ENCODE measurements at places on chromosomes 1 and 21.

DNA sequence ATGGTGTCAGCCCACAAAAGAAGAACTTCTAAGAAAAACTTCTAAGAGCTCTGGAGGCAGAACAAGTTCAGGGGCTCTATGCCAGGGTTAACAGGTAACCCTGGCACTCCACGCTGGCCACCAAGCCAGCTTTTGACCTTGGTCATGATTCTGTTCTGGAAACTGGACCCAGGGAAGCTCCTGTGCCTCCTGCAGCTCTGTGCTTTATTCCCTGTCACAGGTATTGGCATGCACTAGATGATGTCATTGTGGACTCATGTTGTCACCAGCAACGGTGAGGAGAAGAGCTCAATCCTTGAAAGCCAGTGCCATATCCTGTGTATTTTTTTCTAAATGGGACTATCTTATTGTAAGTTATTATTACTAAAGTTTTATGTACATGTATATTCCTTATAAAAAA, 56.7 kb upstream of the GCLM start:
- DNase-seq, result no peak

GRCh38 chr1:41364442-41365319, 3.4 kb downstream of the FOXO6 start:
- DNase-seq, result no peak

DNA sequence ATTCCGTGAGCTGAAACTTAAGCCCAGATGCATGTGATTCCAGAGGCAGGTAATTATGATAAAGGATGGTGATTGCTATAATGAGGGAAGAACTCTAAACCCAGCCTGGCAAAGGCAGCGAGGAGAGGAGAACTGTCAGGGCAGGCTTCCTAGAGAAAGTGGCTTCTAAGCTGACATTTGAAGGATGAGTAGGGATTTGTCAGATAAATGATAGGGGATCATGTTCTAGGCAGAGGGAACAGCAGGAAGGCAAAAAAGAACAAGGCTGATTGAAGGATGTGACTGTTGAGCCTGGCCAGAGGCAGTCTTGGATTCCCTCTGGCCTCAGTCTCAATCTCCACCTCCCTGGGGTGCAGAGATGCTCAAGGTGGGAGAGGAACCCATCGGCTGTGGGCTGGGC, 146.4 kb upstream of the POU3F1 start:
- no peak for DNase-seq

DNA sequence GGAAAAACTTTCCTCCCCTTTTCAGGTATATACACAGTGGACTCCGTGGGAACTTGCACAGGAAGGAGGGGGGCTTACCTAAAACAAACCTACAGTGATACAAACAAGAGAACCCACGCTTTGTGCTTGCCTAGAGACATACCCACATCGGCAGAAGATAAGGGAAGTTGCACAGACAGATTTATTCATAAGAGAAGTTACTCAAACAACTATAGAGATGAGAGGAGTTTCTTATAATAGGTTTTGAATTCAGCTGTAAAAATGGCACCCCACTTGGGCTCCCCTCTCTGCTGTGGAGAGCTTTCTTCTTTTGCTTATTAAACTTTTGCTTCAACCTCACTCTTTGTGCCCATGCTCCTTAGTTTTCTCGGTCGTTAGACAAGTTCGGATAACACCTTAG, 1.8 kb upstream of the DUSP12 start:
- no peak for DNase-seq

DNA sequence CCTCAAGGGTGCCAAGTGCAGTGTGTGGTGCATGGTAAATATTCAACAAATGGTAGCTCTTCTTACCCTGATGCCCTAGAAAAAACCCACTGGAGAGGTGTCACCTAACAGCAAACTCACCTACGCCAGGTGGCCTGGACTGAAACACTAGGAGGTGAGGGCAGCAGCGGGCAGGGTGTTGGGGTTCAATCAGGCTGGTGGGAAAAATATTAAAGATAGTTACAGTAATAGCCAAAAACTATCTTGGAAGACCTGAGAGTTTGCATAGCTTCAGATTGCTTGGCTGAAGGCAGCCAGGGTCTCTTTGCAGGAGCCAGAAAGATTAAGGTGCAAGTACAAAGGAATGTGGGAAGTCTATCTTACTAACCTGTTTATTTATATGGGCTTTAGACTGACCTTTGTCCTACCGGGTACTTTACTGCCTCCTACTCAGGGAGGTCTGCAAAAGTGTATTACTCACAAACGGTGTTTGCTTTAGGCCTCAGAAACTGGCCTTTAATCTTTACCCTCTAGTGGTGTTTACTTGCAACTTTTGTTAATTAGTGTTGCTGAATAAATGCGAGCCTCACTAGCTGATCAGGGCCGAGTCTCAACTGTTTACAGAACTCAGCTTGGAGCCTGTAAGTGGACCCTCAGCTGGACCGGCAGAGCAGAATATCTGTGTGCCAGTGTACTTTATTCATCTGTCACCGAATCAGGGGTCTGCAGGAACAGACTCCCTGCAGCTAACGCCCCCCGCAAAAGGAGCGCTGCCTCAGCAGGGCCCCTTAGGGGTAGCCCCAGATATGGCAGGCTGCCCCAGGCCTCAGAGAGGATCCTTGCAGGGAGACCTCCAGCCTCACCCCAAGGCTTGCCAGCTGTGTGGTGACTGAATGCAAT, 63.9 kb downstream of the SYF2 start:
- no peak for DNase-seq

GRCh38 chr1:232599178-232600041, 30.5 kb downstream of the SIPA1L2 start:
- DNase-seq, result no peak

DNA sequence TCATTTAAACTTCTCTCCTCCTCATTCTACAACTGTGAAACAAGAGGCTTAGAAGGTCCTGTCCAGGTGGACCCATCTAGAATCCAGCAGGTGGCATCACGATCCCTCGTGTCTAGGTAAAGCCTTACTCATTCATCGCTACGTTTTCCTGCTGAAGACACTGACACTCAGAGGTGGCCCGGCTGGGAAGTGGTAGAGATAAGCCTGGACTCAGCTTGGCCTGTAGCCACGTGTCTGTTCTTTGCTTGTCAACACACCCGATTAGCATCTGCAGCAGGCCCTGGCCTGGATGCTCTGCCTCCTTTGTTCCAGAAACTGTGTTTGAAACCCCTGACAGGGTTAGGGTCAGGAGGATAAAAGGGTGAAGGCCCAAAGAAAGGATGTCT, 43.4 kb downstream of the PARP1 start:
- DNase-seq, result no peak

GRCh38 chr1:89298461-89298860, 25.8 kb upstream of the GBP5 start:
- DNase-seq, result no peak

GRCh38 chr1:8873001-8873400, 5.5 kb downstream of the ENO1 start:
- DNase-seq, result no peak

DNA sequence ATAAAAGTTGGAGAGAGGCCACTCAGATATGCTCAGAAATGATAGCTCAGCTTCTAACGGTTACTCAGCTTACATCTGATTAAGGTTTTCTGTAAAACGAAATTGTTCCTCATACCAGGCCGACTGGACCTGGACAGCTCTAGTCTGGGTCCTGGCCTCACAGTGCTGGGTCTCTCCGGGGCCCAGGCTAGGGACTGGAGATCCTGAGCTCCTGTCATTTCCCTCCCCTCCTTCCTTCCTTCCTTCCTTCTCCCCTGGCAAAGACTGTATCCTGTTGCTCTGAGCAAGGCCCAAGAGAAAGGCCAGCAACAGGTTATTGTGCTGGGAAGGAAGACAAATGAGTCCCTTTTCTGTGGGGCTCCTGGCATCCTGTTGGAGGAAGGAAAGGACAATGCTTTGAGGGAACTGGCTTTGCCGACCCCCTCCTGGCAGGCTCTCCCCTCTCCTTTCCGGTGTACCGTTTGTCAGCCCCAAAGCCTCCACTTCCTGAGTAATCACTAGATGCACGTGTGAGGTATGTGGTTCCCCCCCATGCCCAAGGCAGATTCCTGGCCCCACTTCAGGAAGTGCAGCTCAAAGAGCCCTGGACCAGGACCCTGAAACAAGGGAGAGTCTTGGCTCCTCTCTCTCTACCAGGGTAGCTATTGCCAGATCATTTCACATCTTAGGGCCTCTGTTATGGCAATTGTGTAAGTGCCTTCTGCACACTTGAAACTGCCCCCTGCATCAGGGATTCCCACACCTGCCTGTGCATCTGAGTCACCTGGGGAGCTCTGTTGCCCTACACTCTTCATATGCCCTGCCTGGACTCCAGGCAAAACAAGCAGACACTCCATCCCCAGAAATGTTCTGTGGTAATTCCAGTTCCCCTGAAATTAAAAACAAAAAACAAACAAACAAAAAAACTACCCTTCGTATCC, 212.7 kb upstream of the FGGY start:
- DNase-seq, result no peak

DNA sequence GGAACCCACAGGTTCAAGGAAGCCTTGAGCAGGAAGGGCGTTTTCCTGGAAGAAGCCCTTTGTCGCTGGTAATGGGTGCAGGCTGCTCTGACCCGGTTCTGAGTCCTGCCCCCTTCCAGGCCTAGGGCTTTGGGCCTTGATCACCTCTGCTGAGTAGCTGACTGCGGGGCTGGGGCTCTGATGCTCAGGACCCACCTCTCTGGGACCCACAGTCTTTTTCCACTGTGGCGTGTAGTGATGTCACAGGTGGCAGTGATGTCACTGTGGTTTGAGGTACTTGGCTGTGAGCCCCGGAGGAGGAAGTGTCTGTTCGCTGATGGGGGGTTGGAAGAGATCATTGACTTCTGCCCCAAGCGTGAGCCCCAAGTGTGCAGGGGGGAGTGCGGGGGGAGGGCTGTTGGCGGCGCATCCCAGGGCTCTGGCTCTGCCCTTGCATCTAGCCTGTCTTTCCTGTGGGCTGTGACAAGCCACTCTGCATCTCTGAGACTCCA, 6.9 kb downstream of the TNFRSF1B start:
- peak; percentile 95 for DNase-seq

Data from stimulated activated CD4-positive, alpha-beta T cell treated with anti-CD3 and anti-CD28 coated beads, Interleukin-2, amount 100 ng/mL, for 4 hours (primary cell).